ENCODE measurements at places on chromosomes 13 and 19. TPM values are rescaled to one million over a fixed set of nuclear protein-coding genes. Genes with fewer than 3 reads are reported as not detected.

Gene ARHGAP35
- 40.2 TPM for total RNA-seq

Gene NBEA
- total RNA-seq: 9.6 TPM

Gene CYP2A6
- not detected for total RNA-seq

Gene SELENOV
- total RNA-seq: not detected

Gene HS6ST3
- under 0.01 TPM for total RNA-seq

Gene IGLON5
- total RNA-seq: not detected

Gene HSD17B14
- 1.2 TPM for total RNA-seq

Gene SOX1
- total RNA-seq: not detected

Gene SF3A2
- total RNA-seq: 24.7 TPM

Gene GADD45B
- 28.1 TPM for total RNA-seq

Gene LYPD5
- total RNA-seq: 0.40 TPM

Gene ZNF491
- total RNA-seq: 3.0 TPM
